NCI-H774 (cell line): ENCODE measurements at places on chromosomes 6 and 20.

GRCh38 chr20:53070706-53071392 is 98.7 kb downstream of the TSHZ2 start:
- DNase-seq = no peak

DNA sequence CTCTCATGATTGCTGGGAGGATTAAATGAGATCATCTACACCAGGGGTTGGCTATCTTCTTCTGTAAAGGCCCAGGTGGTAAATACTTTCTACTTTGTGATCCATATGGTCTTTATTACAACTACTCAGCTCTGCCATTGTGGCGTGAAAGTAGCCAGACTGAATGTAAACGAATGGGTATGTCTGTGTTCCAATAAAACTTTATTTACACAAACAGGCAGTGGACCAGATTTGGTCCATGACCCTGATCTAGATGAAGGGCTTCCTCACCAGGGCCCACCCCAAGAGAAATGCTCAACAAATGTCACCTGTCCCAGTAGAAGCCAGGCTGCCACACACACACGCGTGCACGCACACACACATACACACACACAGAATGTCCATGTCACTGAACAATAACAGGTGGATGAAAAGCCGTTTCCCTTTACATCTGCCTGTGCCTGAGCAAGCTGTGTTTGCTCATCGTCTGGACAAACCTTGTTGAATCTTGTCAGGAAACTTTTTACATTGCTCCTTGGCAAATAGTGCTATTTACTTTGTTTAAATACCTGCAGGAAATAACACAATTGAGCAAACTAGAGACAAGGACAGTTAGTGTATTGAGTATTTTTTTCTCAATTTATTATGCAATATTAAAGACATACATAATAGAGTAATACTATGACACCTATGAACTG is 114.3 kb downstream of the EYA2 start:
- peak; percentile 80 for DNase-seq

- DNase-seq = no peak
Measured at GRCh38 chr6:130934848-130935585, 107.8 kb downstream of the SMLR1 start.

GRCh38 chr6:144745439-144745838 is 460.3 kb downstream of the UTRN start:
- no peak for DNase-seq

DNA sequence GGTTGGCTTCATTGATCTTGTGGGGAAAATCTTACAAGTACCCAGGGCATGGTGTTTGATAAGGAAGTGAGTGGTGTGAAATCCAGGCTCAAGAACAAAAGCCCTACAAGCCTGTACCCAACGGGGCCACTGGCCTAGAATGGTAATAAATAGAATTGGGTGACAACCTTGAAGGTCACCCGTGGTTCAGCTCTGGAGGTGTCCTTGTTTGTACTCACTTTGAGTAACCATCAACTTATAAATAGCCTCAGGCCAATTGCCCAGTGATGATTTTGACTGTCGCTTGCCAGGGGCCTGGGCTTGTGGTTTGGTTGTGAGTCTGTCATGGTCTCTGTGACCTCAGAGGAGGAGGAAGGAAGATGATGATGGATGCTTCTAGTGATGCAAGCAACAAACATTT is 87.8 kb downstream of the PHACTR3 start:
- no peak for DNase-seq

DNA sequence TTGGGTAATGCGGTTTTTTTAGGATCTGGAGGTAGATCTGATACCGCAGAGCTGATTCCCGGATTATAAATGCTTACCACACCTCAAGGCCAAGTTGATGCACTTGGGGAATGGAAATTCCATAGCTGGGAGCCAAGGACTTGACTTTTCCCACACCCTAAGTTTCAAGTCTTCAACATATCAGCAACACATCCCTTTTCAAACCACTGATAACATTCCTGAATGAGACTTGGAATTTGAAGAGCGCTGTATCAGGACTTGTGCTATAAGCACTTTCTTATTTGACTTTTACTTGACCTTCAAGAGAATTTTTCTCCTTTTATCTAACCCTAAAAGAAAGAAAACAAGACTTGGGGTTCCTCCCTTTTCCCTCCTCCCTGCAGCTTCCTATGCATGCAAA is 90.6 kb upstream of the NAA20 start:
- no peak for DNase-seq

- no peak for DNase-seq
Measured at GRCh38 chr6:113860181-113860955, 3.2 kb downstream of the MARCKS start.

DNA sequence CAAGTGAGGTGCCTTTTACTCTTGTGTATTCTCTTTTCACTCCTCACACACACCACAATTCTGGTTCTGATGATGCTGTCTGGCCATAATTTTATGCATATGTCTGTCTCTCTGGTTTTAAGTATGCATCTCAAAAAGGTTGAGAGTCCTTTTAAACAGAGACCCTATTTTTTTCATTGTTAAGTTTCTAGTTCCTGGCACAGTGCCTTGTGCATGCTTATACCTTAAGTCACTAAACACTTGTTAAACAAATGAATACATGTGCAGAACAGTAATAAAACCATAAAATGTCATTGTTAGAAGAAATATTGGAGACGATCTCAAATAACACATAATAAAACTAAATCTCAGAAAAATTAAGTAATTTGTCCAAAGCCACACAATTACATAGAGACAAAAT is 7.9 kb downstream of the ROS1 start:
- DNase-seq = no peak

GRCh38 chr6:168061269-168062210 is 17.5 kb downstream of the FRMD1 start:
- peak; percentile 99 for DNase-seq

- no peak for DNase-seq
Measured at GRCh38 chr20:50409495-50409894, 100.7 kb upstream of the PTPN1 start.

DNA sequence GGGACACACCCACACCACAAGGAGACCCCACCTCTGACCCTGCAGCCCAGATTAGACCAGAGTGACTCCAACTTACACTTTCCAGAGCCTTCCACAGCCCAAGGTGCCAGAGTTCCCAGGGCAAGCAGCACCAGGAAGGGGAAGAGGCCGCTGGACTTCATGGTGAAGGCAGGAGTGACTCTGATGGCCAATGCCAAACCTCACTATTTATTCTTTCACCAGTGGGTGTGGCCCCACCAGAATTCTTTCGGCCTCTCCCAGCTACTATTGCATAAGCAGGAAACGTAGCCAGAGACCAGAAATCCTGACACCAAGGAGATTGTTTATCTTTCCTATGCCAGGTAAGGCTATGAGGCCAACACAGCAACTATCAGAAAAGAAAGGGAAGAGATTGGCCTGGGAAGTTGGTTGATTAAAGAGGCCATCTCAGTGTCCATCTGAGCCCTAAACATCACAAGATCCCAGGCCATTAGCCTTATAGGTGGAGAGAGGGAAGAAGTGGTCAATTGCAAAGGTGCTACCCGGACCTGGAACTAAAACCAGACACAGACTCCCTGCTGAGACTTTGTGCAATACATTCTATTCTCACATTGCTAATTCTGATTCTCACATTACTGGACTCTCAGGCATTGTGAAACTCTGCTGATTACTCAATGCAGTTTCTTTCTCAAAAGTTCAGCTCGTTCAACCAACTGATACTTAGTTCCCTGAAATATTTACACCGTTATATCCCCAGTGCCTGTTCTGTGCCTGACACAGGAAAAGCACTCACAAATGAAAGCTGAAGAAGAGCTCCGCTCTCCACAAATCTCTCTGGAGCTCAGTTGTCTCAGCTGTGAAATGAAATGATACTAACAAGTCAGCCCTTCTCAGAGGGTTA is at the start of gene SLPI:
TSS of gene SLPI (minus strand) at position 182 of the 880 bp plus-strand sequence. CDS start at position 161, 21 bp downstream.
- DNase-seq = no peak

DNA sequence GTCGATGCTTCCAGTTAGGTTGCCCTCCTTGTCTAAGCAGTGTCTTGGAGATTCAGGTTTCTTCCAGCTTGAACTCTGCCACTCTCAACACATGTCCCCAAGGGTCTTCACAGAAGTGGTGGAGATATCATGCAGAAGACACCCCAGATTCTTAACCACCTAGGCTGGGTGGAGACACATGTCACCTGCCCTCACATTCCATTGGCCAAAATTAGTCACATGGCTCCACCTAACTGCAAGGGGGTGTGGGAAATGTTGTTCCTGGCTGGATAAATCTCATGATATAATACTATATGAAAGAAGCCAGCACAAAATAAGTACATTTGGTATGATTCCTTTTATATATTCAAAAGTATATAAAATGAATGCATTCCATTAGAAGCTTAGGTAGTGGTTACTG is 52.9 kb upstream of the SNRPB2 start:
- no peak for DNase-seq

DNA sequence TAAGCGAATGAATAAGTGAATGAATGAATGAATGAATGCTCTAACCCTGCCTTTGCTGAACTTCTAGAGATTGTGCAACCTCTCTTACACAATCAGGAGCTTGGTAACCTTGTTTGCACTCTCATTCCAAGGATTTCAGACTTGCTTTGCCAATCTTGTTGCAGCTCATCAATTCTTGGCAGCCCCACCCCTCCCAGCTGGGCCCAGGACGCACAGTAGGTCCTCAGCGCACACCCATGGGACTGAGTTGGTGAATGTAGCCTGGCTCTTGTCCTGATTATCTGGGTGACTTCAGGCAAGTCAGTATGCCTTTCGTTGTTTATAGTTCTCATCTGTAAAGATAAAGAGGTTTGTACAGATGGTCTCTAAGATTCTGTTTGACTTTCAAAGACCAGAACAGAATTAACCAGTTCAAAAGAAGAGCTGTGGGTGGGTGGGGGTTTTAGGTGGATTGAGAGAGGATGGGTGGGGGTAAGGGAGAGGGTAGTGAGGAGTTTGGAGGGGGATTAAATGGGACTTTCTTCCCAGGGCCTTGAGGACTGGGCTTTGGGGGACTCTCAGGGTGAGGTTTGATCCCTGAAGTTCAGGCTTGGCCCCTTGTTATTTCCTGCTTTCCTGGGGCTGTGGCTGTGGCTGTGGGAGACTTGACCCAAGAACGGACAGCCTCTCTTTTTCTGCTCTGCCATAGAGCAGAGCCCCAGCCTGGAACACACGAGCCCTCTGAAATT is 33.2 kb downstream of the VEGFA start:
- no peak for DNase-seq

GRCh38 chr20:7090811-7091210 is 323.3 kb downstream of the BMP2 start:
- DNase-seq = no peak

- no peak for DNase-seq
Measured at GRCh38 chr20:4681401-4681800, 40.3 kb upstream of the PRND start.

GRCh38 chr6:18183766-18184165 is 28.5 kb downstream of the KDM1B start:
- no peak for DNase-seq

GRCh38 chr6:109944448-109944847 is 33.7 kb upstream of the GPR6 start:
- DNase-seq = no peak

- no peak for DNase-seq
Measured at GRCh38 chr6:166437661-166438060, 54.9 kb upstream of the MPC1 start.

- no peak for DNase-seq
Measured at GRCh38 chr6:129282019-129282418, 399.1 kb downstream of the LAMA2 start.

DNA sequence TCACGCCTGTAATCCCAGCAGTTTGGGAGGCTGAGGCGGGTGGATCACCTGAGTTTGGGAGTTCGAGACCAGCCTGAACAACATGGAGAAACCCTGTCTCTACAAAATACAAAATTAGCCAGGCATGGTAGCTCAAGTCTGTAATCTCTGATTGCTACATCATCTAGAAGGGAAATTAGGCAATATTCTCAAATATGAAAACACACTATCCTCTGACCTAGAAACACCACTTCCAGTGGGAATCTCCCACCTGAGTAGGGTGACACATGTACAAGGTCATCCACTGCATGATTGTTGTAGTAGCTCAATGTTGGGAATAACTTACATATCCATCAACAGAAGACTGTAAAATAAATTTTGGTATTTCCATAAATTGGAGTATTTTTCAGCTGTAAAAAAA is 19.1 kb upstream of the SIRPD start:
- DNase-seq = no peak

DNA sequence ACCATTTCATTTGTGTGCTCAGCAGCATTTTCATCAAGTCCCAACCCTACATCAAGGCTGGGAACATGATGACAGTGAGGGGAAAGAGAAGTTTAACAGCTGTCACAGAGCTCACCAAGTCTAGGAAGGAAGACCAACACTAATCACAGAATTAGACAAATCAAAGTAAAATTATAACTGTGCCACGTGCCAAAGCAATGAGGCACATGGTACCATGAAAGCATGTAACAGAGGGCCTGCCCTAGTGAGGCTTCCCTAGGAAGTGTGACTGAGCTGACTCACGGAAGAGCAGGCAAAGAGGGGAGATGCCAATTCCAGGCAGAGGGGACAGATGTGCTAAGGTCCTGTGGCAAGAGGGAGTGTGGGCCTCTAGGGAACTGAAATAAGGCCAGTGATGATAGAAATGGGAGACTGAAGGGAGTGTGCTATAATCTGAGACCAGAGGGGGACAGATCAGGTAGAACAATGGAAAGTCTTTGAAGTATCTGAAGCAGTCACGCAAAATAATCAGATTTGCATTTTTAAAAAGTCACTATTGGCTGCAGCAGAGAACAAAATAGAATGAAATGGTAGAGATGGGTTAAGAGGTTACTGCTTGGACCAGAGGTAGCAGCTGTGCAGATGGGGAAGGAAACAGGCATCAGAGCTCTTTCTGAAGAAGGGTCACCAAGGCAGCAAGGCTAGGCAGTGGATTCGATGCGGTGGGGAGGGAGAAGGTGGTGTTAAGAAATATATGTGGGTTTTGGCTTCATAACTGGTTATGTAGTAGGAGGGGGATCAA is 86.8 kb downstream of the GPR6 start:
- no peak for DNase-seq

DNA sequence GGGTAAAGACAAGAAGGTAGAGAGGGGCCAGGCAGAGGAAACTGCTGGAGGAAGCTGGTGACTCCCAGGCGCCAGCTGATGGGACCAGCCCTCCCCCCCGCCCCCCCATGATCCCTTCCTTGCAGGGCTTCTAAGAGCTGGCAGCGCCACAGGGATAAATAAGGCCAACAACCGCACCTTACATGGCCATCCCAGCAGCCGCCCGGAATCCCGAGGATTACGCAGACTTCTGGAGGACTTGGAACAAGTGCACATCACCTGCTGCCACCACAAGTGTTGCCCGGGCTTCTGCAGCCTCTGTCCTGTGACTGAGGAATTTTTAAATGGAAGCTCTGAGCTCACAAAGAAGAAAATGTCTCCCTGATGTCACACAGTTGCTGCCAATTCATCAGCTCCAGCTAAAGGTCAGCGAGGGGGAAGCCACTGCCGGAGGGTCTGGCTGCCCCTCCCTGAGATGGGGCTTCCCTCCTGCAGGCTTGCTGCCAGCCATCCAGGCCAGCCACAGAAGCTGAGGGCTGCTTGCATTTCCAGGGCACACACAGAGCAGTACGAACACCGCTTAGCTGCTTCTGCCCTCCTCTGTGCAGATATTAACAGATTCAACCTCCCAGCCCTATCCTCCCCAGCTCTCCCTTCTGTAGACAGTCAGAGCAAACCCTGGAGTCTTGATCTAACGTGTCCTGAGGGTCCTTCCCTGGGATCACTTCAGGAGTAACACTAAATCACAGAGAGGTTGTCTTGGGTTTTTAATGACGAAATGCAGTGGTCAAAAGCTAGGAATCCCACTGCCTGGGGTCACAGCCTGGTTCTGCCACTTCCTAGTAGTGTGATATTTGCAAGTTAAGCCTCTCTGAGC is 38.6 kb upstream of the PIM1 start:
- DNase-seq = peak; percentile 5
